Activated CD4-positive, alpha-beta T cell treated with anti-CD3 and anti-CD28 coated beads, Interleukin-2, Interleukin-4, amounts not matched to agents 100 ng/mL and 50 ng/mL, durations not matched to agents 16 hours and 8 hours (primary cell): ENCODE measurements at places on chromosomes 3 and 15.

GRCh38 chr3:30002797-30003196 is 603.6 kb upstream of the TGFBR2 start:
- no peak for DNase-seq

DNA sequence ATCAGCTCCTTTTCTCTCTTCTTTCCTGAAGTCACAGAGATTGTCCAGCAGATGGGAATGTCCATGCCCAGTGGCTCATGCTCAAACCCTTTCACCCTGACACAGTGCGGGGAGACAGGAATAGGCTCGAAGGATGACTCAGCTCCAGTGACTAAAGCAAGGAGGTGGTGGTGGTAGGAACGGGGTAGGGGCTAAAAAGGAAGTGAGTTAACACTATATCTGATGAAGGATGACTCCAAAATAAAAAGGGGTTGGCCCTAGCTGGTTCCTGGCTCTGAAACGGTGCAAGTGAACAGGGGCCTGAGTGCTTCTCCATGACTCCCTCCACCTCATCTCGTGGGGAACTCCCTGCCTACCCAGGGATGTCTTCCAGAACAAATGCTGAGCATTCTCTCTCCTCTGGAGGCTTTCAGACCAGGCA is 167.4 kb upstream of the LPP start:
- peak; percentile 65 for DNase-seq

- DNase-seq, result no peak
These were observed 500.0 kb upstream of the IL12A start for GRCh38 chr3:159488602-159489001.

DNA sequence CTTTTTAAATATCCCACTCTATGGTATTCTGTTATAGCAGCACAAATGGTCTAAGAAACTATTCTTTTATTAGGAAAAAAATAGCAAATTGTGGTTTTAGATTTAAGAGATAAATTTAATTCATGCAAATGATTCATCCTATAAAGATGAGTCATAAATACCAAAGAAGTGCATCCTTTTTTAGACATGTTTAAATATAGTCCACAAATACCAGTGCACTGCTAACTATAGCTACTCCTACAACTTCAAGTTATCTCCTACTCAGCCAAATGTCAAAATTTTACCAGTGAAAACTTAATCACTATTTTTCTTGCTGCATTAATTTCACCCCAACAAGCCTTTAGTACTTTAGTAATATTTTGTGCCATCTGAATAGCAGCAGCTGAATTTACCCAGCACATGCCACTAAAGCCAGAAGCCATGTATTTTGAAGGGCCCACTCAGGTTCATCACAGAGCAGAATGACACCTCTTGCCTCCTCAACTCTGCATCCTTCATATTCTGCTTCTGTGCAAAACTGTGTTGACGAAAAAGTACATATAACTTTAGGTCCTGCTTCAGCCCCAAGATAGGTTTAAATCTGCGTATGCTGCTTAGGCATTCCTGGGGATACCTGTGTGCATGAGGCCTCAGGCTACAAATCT is 24.9 kb downstream of the CX3CR1 start:
- DNase-seq, result no peak

DNA sequence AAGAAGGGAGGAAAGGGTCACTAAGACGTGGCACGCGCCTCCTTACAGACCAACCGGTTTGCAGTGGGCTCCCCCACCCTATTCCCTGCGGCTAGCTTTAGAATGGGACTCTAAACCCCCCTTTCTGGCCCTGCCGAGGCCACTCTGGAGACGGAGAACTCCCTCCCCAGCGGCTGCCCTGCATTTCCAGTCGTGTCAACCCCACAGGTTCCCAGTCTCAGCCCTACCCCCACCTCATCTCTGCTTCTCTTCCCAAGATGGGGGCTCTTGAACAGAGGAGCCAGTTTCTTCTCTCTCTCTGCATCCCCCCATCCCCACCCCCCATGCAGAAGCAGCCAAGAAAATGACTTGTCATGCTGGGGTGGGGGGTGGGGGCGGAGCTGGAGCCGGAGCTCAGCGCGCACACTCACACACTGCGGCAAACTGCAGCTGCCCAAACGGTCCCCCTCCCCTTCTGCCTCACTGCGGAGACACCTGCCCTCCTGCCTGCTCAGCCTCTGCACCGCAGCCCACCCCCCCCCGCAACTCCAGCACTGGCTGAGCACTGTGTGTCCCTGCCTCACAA is 871 bp downstream of the MAP1A start:
- no peak for DNase-seq

- no peak for DNase-seq
These were observed 100.0 kb upstream of the RAP2B start for GRCh38 chr3:153061938-153062528.

DNA sequence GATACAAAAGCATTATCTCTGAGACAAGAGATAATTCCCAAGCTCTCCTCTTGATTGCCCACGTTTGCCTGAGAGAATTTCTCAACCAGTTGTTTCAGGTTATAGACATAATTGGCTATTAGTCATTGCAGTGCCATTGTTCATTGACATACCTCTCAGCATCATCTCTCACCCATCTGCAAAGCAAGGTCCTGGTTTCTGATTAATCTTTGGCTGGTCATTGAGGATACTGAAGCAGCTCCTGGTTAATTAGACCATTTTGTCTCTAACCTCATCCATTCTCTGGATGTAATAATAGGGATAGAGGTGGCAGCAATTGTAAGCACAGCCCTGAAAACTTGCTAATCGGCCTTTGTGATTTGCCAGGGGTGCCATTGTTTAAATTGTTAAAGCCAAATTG is 104.2 kb downstream of the CNTN6 start:
- DNase-seq, result no peak

DNA sequence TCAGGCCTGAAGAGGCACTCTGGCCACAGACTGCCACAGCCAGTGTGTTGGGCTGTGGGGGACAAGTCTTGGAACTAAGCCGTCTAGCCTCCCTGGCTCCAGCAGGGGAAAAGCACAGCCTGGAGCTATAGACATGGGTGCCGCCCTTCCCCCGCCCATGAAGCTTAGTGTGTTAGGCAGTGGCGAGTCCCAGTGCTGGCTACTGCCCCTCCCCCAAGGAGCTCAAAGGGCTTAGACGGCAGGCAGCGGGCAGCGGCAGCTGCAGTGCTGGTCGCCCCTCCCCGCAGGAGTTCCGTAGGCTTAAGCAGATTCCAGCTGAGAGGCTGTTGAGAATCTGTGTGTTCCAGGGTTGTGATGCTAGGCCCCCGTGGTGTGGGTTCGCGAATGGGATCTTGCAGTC is 135.8 kb upstream of the RORA start:
- no peak for DNase-seq

DNA sequence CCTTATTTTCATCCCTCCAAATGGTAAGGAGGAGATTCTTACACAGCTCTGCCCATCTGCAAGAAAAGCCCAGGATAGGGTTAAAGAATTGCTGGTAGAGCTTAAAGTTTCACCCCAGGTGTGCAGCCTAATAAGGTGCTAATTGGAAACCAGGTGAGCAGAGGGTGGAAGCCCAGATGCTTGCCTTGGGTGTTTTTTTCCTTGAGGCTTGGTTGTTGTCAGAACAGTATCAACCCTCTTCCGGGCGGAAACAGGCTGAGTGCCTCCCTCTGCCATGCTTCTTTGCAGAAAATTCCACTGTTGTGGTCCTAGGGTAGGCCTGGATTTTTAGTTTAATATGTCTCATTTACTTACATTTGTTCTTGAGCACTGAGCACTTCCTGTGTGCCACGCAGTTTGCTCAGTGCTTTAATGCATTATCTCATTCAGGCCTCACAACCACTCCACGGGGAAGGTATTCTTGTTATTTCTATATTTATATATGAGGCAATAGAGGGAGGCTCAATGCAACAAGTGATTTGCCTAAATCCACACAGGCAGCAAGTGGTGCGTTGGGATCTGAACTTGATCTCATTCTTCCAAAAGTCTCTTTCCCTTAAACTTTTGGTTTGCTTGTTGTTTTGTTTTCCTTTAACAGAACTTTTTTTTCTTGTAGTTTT is 115.0 kb upstream of the LRIG1 start:
- no peak for DNase-seq

DNA sequence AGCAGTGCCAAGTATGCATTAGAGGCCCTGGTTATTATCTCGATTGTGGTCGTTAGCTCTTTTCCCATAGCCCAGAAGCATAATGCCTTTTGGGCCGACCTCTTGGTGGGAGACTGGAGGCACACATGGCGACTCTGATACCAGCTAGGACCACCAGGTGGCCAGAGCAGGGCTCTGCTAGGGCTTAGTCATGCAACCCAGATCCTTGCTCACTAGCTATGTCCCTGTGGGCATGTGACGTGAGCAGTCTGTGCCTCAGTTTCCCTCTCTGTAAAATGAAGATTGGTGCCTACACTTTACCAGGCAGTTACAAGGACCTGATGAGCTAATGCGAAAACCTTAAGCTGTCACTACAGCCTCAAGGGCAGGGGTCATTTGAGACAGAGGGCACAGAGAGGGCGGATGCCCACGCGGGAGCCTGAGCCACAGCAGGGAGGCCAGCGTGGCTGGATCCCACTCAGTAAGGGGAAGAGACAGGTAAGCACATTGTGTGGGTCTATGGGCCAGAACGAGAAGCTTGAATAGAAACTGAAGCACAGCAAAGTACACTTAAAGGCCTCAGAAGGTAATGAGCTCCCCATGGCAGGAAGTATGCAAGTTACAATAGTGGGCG is 8.8 kb downstream of the KLF15 start:
- DNase-seq, result no peak

- no peak for DNase-seq
These were observed 1.9 kb upstream of the WNT7A start for GRCh38 chr3:13881536-13882410.

DNA sequence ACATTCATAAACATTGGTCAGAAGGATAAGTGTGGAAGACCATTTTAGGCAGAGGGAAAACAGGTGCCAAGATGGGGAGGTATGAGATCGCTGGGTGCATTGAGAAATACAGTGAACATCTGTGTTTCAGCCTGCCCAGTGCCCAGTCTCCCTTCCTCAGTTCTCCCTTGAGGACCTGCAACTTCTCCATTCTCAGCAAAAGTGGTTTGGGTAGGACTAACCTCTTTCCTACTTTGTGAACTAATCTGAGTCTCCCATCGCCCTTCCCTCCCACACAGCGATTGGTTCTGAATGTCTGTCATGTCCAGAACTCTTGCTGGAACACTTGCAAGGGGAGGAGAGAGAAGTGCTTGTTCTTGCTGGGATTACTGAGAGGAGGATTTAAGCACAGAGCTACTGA is 10.9 kb upstream of the CCNL1 start:
- DNase-seq, result no peak

- no peak for DNase-seq
These were observed 3.5 kb upstream of the XXYLT1 start for GRCh38 chr3:195274259-195274966.

DNA sequence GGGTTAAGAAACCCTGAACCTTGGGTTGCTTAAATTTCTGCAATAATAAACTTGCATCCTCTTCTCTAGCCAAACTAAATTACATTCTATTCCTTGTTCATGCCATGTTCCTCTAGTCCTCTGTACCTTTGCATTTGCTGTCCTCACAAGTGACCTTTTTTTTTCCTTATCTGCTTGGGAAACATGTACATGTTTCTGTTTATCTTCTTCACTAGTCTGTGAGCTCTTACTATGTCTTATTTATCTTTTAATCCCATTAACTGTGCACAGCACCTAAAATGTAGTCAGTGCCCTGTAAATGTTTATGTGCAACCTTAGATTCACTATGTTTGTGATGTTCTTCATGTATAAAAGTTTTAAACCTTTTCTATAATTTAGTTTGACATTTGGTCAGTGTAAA is 61.9 kb downstream of the REC114 start:
- no peak for DNase-seq

- DNase-seq, result peak; percentile 68
These were observed 21.6 kb upstream of the PSTPIP1 start for GRCh38 chr15:76973362-76973743.

GRCh38 chr15:69424001-69424400 is 9.9 kb downstream of the KIF23 start:
- DNase-seq, result no peak

DNA sequence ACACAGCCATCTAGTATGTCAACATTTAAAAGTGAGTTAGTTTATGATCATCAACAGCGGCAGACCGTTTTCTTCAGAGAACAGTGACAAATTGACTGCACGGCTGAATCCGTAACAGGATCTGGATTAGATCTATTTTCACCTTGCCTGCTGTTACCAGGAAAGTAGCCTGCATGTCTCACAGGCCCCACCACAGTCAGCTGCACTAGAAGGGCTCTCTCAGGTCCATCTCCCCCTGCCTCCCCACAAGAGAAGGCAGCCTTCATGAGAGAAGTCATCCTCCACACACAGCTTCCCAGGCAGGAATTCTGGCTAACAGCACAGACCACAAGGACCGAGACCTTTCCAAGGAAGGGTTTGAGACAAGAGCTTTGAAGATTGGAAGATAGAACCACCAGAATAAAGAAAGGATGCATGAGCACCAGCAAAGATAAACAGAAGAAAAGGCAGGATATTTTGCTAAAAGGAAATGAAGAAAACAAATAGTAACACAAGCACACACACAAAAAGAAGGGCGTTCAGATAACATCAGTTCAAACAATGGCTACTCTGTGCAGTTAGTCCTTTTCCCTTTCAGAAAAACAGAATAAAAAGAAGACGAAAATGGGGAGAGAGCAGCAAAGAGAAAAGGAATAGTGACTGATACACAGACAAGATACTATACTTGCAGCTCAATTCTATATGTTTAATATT is 127.5 kb downstream of the SNRK start:
- no peak for DNase-seq

GRCh38 chr3:192758654-192759053 is 31.3 kb upstream of the FGF12 start:
- DNase-seq, result no peak

DNA sequence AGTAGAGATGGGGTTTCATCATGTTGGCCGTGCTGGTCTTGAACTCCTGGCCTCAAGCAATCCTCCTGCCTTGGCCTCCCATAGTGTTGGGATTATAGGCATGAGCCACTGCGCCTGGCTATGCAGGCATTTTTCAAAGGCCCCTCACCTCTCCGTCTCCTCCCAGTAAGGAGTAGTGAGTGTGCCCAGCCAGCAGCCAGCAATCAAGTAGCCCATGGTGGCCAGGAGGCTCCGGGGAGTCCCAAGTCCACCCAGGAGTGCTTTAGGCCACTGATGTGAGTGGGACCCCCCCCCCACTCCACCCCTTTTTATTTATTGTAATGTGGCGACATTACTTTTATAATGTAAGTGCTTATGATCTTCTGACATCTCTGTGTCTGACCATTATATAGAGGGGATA is 8.1 kb downstream of the ISG20 start:
- no peak for DNase-seq

- DNase-seq, result no peak
These were observed 8.4 kb downstream of the MYO1E start for GRCh38 chr15:59364248-59364647.

GRCh38 chr3:128394033-128394432 is 72.7 kb downstream of the DNAJB8 start:
- no peak for DNase-seq

GRCh38 chr15:96737408-96737807 is 406.9 kb downstream of the NR2F2 start:
- no peak for DNase-seq
